ENCODE measurements at places on chromosomes 3 and 15.

GRCh38 chr3:159280386-159281191 lies 478.7 kb downstream of the MFSD1 start:
- no peak for DNase-seq

DNA sequence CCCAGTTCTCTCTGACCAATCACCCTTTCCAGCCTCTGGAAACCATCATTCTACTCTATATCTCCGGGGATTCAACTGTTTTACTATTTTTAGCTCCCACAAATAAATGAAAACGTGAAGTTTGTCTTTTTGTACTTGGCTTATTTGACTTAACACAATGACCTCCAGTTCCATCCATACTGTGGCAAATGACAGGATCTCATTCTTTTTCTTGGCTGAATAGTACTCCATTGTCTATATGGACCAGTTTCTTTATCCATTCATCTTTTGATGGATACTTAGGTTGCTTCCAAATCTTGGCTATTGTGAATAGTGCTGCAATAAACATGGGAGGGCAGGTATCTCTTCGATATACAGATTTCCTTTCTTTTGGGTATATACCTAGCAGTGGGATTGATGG lies 34.1 kb downstream of the NRROS start:
- no peak for DNase-seq

DNA sequence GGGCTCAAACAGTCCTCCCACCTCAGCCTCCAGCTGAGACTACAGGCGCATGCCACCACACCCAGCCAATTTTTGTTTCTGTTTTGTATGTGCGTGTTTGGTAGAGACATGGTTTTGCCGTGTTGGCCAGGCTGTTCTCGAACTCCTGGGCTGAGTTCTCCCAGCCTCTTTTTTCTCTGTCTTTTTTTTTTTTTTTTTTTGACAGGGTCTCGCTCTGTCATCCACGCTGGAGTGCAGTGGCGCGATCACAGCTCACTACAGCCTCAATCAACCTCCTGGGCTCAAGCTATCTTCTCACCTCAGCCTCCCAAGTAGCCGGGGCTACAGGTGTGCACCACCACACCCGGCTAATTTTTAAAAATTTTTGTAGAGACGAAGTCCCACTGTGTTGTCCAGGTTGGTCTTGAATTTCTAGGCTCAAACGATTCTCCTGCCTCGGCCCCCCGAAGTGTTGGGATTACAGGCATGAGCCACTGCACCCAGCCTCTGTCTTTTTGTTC lies 867 bp upstream of the DCAF1 start:
- no peak for DNase-seq

DNA sequence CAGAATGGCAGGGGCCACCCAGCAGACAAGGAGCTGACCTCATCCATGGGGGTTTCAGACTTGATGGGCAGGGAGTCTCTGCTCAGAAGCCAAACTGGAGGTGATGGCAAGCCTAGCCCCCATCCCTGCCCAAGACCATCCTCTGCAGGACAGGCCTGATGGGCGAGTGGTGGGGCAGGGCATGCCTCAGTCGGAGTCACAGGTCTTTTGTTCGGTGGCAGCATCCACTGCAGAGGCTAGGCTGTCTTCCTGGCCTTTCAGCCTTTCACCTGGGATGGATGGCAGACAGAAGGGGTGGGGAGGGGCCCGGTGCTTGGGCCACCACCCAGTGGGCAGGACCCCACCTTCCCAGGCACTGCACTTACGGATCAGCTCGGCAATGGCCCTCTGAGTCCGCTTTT lies 44.4 kb downstream of the PTH1R start:
- DNase-seq = no peak

- no peak for DNase-seq
Observed at GRCh38 chr15:62027263-62027565, 33.0 kb downstream of the VPS13C start.

Measured in stimulated activated CD8-positive, alpha-beta memory T cell treated with anti-CD3 and anti-CD28 coated beads, Interleukin-4, amount 100 ng/mL, for 24 hours (primary cell).